RPMI7951 (cell line): ENCODE measurements at places on chromosomes 1 and 21. TPM values are rescaled to one million over a fixed set of nuclear protein-coding genes. Genes with fewer than 3 reads are reported as not detected.

- no peak for DNase-seq
These were observed 683 bp downstream of the PPOX start for GRCh38 chr1:161166669-161167548.

The ESPN gene
- 0.10 TPM in 1 of 2 replicates, not detected in the other for total RNA-seq

DNA sequence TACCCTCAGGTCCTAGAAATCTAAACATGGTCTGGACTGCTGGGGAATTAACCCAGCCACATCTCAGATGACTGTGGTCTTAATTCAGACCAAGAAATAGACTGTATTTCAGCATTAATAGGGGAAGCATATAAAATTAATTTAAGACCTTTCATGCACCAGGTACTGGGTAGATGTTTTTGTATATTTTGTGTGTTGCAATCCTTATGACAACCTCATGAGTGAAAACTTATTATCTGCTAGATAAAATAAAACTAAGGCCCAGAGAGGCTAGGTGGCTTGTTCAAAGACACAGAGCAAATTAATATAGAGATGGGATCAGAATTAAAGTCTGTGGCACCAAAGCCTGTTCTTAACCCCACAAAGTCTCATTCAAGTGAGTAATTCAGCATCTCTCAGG lies 40.1 kb downstream of the OPTC start:
- no peak for DNase-seq

DNA sequence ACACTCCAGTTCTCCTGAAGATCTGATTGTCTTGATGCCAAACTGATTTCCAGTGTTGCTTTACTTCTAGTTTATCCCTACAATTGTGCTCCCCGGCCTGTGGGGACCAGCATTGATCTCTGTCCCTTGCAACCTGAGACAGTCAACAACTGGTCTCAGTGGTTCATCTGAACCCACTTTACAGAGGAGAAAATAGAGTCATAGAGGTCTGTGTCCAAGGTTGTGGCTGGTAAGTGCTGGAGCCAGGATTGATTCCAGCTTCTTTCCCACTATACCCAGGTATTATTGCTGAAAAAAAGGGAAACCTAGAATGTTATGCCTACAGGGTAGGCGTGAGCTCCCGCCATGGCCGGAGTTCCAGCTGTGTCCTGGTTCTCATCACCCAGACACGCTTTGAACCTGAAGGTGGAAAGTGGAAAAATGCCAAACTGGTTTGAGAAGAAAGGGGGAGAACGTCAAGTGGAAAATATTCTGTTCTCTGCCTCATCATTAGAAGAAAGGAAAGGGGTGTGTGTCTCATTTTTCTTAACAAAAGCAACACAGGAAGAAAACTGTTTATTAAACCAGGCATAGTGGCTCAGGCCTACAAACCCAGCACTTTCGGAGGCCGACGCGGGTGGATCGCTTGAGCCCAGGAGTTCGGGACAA lies 60.7 kb upstream of the ITPKB start:
- DNase-seq = no peak

The ITGB2 gene
- not detected in 2 replicates for total RNA-seq

GRCh38 chr1:233151861-233152260 lies 143.7 kb downstream of the PCNX2 start:
- no peak for DNase-seq

The ASTN1 gene
- not detected in 2 replicates for total RNA-seq

DNA sequence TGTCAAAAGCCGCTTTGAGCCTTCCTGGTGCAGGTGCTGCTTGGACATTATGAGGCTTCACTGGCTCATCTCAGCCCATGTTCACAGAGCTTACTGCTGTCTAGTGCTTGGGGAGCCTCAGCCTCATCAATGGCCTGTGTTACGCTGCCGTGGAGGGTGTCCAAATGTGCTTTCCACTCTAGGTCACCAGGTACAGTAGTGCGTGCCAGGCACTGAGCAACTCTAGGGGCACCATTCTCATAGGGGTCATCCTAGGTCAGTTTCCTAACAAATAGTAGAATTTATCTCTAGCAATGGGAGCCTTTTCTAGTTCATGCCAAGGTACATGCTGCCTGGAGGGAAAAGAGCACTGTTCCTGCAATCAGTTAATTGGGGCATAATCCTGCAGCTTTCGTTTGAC lies 193.8 kb downstream of the DYRK1A start:
- DNase-seq = no peak

- no peak for DNase-seq
These were observed 9.7 kb downstream of the BCL9 start for GRCh38 chr1:147551036-147551435.

- no peak for DNase-seq
These were observed 107.6 kb upstream of the CSF3R start for GRCh38 chr1:36590264-36590663.

- no peak for DNase-seq
These were observed 7.1 kb upstream of the CD34 start for GRCh38 chr1:207918011-207918410.

GRCh38 chr1:235639226-235640205 lies 10.1 kb downstream of the GNG4 start:
- no peak for DNase-seq
